ENCODE measurements at places on chromosomes 1 and 21.
A peak's percentile ranks its signal among the peaks of the same experiment; 100 is the strongest.

GRCh38 chr1:221777431-221778072 is 35.7 kb upstream of the DUSP10 start:
- DNase-seq: no peak

- no peak for DNase-seq
These were observed 4.3 kb downstream of the TP73 start for GRCh38 chr1:3656450-3657095.

GRCh38 chr1:99207216-99207615 is 57.1 kb upstream of the PLPPR4 start:
- DNase-seq: no peak

DNA sequence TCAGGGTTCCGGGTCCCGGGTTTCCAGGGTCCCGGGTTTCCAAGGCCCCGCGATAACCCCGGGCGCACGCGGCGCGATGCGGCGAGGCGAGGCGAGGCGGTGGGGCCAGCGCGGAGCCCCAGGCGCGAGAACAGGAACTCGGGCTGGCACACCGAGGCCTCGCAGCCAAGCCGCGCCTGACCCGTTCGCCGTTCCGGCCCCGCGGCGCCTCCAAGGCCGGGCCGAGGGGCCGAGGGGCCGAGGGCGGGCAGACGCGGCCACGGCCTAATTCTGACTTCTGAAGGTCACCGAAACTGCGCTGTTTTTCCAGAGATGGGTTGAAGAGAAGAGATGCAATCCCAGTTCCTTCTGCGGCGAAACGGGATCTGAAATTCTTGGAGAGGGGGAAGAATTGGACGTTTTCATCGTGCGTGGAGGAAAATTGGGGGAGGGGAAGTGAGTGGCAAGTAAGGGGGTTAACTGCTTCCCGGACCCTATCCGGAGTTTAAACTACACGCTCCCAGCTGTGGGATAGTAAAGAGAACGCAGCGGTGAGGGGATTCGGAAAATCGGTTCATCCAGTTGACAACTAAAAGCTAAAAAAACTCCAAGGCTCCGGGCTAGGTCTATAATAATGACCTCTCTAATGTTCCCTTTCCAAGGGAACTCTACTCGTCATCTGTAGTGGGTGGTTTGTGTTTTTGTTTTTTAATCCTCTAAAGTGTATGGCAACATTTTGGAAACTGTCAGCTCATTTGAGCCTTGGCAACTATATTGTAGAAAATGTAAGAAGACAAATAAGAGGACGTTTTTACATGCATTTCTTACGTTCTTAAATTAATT is 8.2 kb downstream of the TBX15 start:
- DNase-seq: peak; percentile 42

- no peak for DNase-seq
These were observed 6.1 kb upstream of the C1orf53 start for GRCh38 chr1:197896301-197896700.

DNA sequence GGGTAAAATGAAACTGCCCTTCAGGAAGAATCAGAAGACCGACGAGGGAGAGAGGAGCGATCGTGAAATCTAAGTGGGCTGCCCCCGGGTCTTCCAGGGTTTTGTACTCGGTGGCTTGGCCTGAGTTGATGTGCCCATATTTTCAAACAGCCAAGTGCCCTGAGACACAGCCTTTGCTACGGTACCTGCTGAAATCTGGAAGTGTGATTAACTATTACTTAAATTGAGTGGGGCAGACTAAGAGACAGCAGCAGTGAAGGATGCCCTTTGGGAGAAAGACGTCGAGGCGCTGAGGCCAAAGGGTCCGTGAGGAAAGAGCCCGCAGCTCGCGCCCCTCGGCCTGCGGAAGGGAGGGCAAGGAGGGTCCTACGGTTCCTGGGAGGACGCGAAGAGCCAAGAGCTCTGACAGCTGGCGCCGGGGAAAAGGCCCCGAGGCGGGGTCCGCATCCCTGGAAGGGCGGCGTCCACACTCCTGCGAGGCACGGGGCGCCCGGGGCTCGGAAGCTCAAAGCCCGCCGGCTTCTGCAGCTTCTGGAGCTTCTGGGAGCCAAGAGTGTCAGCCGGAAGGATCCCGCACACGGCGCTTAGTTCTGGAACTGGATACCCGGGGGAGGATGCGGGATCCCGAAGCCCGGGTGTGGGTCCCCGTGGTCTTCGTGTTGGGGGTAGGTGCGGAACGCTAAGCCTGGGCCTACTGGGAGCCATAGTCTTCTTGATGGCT is 15.4 kb upstream of the RNU1-4 start:
- DNase-seq: peak; percentile 27

DNA sequence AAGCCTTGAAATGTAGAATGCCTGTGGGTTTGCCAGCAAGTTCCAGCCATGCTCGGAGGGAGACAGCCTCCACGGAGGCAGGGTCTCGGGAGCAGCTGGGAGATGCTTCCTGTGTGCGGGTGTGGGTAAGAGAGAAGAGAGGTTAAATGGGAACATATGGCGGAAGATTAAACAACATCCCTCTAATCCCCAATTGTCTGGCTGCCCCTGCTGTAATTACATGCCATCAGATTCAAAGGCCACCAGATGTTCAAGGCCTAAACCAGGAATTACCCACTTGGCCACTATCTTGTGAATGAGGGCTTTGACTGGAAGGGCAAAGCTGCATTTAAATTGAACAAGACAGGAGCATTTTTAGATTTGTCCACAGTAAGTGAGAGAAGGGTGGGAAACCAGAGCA is 81.4 kb upstream of the BACE2 start:
- no peak for DNase-seq

DNA sequence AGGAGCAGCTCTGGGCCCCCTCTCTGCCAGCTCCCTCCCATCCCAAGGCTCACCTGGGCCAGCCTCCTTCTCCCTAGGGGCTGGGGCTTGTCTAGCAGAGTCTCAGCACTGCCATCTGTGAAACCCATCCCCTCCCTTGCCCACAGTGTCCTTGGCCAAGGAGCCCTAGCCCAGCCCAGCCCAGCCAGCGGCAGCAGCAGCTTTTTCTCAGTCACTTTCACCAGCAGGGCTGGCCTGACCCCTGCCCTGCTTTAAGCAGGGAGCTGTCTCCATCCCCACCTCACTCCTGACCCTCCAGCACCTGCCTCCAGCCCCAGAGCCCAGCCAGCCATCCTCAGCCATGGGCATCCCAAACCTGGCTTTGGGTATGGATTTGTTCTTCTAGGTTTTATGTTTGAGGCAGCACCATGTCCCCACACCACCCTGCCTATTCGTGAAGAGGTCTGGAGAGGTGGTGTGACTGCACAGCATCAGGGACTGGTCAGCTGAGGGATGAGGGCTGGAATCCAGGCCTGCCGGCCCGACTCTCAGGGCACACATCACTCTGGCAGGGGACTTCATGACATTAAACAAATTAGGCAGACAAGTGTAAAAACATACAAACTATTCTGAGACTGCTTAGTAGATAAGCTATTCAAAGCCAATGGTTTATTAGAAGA is 36.1 kb upstream of the ABCG1 start:
- no peak for DNase-seq

DNA sequence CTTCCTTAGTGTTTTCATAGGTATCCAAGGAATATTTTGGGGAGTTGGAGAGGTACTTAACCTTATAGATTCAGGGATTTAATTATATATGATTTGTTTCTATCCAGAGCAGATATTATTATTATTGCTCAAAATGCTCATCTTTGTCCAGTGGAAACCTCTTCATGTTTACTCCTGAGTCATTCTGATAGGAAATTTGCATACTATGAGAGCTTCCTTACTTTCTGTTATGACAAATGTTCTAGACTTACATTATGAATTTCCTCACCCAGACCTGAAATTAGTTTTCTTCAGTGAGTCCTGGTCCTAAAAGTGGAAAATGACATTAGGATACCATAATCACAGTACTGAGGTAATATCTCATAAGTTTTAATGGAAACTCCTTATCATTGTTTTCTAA is 57.5 kb upstream of the PLPPR5 start:
- DNase-seq: no peak

DNA sequence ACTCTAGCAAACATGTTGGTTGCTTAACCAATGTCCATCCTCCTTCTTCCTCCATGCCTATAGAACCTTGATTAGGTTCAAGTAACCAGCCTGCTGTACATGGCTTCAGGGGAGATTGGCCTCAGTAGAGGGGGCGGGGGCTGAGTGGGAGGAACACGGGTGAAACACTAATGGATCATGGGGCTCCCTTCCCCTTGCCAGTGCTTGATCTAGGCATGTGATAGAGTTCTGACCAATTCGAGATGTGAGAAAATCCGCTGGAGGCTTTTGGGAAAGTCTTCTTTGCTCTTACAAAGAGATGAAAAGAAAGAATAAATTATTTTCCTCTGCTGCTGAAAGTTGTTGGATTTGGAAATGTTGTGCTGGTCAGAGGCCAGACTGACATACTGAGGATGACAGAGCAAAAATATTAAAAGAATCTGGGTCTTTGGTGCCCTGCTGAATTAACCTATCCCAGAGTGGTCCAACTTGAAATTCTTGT is 5.2 kb upstream of the OTUD7B start:
- DNase-seq: no peak

- DNase-seq: no peak
These were observed 47.0 kb downstream of the AGPAT3 start for GRCh38 chr21:43911935-43912487.

DNA sequence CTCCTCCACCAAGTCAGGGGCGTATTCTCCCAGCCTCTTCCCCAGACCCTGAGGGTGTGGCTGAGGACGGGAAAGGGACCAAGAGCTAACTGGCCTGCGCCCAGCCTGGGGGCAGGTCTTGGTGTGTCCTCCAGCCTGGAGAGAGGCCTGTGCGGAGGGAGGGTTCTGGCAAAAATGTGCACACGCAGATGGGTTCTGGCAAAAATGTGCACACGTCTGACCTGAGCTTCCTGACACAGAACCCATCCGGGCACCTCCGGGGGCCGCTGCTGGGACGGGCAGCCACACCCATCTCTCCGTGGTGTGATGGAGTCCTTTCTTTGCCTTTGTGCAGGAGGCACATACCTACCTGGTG is 23.1 kb upstream of the PKP1 start:
- DNase-seq: no peak

GRCh38 chr1:21165646-21166045 is 11.1 kb downstream of the EIF4G3 start:
- no peak for DNase-seq

GRCh38 chr1:66375125-66375524 is 158.8 kb upstream of the SGIP1 start:
- DNase-seq: no peak

- DNase-seq: peak; percentile 76
These were observed 77.8 kb downstream of the BACH1 start for GRCh38 chr21:29376556-29376955.

- no peak for DNase-seq
These were observed 100.4 kb downstream of the KCNJ6 start for GRCh38 chr21:37815893-37816292.

- no peak for DNase-seq
These were observed 82.7 kb downstream of the BCAR3 start for GRCh38 chr1:93598861-93599439.

DNA sequence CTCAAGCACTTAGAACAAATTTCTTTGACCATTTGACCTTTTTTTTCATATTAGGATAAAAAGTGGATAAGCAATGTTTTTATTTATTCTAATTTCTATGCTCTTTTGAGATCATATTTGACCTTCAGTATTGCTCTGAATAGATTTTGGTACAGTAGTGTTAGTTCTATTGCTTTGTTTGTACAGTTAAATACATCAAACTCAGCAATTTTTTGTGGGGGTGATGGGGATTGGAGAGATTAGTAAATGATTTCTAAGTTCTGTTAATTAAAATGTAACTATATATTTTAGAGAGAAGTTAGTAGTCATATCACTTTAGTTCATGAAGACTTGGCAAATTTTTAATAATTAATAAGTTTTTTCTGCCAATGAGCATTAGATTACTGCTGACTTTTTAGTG is 2.4 kb upstream of the GPR52 start:
- DNase-seq: no peak
